SW480 (cell line): ENCODE measurements at places on chromosomes 4 and X.

DNA sequence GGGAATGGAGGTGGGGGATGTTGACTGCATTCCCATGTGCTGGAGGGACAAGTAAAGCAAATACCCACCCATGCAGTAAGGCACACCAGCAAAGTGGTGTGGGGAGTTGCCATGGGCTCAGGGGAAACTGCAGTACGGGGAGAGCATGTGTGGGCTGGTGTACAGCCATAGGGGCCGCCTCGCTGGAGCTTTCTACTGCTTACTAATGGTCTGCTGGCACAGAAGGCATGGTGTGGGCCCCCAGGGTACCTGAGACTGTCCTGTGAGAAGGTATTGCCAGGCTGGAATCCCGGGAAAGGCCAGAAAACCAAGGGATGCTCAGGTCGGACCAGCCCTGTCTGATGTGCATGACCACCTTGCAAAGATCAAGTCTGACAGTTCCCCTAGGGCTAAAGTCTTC is 199.1 kb downstream of the ARHGEF9 start:
- DNase-seq, result no peak

GRCh38 chr4:85979276-85979675 is 380.6 kb downstream of the MAPK10 start:
- DNase-seq, result no peak

- no peak for DNase-seq
Measured at GRCh38 chr4:102569200-102569599, 68.0 kb downstream of the NFKB1 start.

- no peak for DNase-seq
Measured at GRCh38 chrX:153780678-153781427, at the start of gene SRPK3. TSS of gene SRPK3 (plus strand) at chrX:153781041. CDS start at chrX:153781087, 46 bp downstream.

- no peak for DNase-seq
Measured at GRCh38 chr4:17475481-17475880, 36.4 kb downstream of the QDPR start.

DNA sequence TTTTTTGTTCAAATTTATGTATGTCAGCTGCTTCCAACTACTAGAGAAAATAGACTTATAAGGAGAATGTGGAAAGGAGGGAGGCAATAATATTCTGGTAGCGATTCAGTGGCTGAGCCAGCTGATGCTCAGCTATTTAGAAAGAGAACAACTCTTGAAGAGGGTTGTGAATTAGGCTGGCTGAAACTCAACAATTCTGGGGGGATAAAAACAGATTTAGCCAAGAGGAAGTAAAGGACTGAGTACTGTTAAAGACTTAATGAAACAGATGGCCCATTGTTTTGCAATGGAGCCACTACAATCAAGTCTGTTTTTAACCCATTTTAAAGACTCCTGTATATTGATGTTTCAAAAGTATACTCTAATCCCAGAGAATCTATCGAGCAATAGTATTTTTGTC is 1058.9 kb downstream of the C4orf33 start:
- DNase-seq, result no peak

DNA sequence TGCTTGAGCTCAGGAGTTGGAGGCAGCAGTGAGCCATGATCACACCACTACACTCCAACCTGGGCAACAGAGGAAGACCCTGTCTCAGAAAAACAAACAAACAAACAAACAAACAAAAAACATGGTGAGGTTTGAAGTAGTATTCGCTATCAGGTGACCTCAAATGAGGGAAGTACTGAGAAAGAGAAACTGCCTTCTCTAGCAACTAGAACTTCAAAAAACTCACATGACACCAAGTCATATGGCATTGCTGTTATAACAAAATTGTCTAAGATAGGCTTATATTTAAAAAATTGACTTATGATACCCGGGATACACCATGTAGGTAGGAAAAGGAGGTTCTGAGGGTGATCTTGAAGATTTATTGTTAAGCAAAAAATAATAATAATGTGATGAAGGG is 10.3 kb downstream of the MPP1 start:
- no peak for DNase-seq

DNA sequence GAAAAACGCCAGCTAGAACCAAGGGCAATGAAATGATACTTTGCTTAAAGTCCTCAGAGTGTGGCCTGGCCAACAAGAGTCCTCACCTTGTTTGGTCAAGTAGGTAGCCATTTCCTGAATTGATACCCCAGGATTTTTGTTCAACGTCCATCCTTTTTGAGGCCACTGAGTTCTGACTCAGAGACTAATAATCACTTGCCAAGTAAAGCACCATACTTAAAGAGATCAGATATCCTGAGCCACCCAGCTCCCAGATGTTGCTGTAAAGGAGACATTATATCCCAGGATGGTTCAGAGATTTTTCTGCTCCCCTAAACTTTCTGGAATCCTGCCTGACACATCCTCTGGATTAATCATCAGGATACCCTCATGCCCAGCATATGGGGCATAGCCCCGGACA is 190.9 kb downstream of the RAP1GDS1 start:
- DNase-seq, result no peak
